Caudate nucleus (tissue), 63 donors: ENCODE measurements at places on chromosomes 2 and 18.
A peak's percentile ranks its signal among the peaks of the same experiment; 100 is the strongest.

DNA sequence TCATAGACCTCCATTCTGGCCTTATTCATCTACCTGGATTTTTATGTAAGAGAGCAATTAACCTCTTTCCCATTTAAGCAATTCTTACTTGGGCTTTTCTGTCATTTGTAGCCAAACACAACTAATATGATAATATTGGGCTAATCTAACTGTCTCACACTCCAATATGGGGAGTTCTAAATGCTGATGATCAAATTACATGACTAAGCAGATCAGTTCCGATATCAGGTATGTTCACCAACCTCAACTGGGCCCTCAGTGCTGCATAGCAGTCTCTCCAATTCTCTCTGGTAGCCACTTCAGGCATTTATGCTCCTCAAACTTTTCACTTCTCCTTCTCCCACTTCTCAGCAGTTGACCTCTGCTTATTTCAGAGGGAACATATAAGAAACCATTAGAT is 61.0 kb upstream of the VPS54 start:
- DNase-seq, result no peak

GRCh38 chr18:40382197-40382596 is 1572.8 kb upstream of the PIK3C3 start:
- no peak for DNase-seq

GRCh38 chr2:64860276-64860885 is 128.8 kb upstream of the SLC1A4 start:
- DNase-seq, result no peak

DNA sequence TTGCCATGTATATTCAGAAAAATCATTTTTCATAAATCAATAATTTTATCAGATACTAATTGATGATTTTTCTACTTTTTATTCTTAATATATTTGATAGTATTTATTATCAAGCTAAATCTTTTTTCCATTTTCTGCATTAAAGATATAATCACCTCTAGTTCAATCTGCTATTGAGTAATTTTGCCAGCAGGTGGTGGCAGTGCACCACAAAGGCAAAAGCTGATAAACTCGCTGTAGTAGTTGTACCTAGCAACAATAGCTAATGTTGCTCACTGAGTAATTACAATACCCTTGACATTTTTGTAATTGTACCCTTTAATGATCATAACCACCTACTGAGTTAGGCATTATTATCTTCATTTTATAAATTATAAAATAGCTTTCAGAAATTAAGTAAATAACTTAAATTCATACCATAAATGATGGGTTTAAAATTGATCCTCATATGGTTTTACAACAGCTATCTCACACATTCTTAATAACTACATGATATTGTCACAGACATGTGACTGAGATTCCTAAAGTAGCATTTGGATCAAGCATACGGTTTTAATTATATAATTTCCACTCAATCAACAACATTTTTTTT is 52.0 kb upstream of the CALCRL start:
- DNase-seq, result peak; percentile 2

GRCh38 chr2:60549238-60549927 is 4.1 kb downstream of the BCL11A start:
- no peak for DNase-seq

DNA sequence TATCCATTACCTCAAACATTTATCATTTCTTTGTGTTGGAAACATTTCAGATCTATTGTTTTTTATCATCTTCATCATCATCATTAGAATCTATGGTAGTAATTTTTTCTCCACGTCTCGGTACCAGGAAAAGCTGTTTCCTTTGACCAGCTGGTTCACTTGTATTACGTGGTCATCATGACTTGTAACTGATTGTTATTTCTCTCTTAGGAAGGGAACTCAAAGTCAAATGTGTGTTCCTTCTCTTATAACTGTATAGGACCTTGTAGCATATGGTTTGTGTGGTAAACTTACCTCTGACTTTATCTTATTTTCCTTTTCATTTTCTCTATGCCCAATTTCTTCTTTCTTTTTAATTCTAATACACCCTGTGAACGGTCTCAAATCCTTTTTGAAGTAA is 16.5 kb downstream of the NCOA1 start:
- no peak for DNase-seq

- no peak for DNase-seq
These were observed 68.0 kb downstream of the NPAS2 start for GRCh38 chr2:100887713-100888495.

DNA sequence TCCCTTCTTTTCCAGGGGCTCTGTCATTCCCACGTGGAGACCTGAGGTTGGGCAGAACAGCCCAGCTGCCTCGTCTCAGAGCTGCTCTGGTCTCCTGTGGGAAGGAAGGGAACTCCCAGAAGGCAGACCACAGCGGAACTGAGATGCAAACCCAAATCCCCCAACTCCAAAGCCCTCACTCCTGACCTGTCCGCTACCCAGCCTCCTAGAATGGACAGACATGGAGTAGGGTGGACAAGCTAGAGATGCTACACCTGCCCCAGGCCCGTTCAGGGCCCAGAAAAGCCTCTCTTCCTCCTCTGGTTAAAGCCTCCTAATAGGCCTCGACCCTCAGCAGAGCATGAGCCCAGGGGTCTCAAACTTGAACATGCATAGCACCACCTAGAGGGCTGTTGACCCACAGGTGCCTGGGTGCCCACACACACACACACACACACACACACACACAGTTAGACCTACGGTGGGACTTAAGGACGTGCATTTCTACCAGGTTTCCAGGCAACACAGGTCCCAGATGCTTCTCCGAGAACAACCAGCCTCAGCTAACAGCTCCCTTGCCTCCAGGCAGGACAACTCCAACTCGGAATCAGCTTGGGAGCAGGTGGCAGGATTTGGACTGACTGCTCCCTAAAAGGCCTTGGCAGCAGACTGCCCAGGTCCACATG is 93.5 kb downstream of the TNS1 start:
- DNase-seq, result no peak

GRCh38 chr2:197268786-197269584 is 41.6 kb downstream of the ANKRD44 start:
- no peak for DNase-seq

- no peak for DNase-seq
These were observed 3.0 kb downstream of the WDR75 start for GRCh38 chr2:189444322-189444721.

- no peak for DNase-seq
These were observed 4.3 kb downstream of the REL start for GRCh38 chr2:60885683-60886082.
